ENCODE measurements at places on chromosomes 12 and 14.

DNA sequence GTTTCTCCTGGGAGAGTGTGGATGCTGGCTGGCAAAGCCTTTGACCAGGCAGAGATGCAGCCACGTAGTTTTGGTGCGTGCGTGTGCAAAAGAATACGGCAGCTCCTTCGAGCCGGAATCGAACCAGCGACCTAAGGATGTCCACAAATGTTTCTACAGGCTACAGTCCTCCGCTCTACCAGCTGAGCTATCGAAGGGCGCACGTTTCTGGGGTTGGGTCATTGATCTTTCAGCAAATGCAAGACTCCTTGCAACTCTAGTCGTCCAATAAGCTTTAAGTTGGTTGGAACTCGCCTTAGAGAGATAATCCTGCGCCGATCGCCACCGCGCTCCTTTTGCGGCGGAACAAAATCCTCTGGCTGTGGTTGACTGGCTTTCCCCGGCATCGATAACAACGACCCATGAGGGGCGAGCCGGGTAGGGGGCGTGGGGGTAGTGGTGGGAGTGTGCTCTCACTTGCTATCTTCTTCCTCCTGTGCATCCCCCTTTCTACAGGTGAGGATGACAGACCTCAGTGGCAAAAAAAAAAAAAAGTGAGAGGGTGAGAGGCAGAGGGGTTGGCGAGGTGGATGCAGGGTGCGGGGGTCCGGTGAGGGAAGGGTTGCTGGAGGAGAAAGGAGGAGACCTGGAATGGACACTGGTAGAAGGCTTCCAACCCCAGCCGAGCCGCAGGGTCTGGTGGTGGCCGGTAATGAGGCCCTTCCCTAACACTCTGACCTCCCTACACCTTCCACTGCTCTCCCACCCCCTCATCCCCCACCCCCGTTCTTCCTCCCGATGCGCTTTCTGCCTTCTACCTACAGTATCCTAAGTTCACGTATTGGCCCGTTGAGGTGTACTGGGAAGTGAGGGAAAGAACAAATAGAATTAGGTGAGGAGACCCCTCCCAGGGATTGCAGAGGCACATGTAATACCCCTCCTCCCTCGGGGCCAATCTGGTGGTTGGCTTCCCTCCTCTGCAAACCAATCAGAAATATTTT lies 11.8 kb upstream of the OR6S1 start:
- DNase-seq, result peak; percentile 74

- DNase-seq, result no peak
These were observed 41.2 kb downstream of the VEZT start for GRCh38 chr12:95258803-95259202.

- no peak for DNase-seq
These were observed 49.5 kb upstream of the ATXN7L3B start for GRCh38 chr12:74488134-74488533.

GRCh38 chr12:54704202-54704601 lies 56.0 kb upstream of the DCD start:
- DNase-seq, result no peak

DNA sequence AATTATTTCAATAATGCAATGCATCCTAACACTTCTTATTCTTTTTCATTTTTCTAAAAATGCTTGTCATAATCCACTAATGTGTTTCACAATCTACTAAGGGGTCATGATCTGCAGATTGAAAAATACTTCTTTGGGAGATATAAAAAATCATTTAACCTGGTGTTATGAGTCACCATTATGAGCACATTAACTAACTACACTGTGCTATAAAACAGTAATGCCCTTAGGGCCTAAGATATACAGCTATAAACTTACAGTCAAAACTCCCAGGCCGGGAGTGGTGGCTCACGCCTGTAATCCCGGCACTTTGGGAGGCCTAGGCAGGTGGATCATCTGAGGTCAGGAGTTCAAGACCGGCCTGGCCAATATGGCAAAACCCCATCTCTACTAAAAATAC lies 14.2 kb downstream of the ATXN2 start:
- no peak for DNase-seq

- DNase-seq, result no peak
These were observed 52.4 kb upstream of the PARP11 start for GRCh38 chr12:3925621-3926020.

DNA sequence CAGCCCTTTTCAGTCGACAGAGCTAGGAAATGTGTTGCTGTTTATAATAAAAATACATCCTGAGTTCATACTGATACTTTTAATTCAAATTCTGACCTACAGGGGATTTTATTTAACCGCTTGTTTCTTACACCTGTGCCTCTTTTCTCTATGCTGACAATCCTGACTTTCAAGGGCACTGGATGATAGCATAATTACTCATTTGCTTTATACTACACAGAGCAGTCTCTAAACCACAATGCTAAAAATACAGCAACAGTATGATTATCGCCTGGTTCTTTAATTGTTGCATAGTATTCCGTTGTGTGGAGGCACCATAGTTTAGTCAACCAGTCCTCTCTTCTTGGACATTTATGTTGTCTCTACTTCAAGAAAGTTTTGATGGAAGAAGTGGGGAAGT lies 372.9 kb downstream of the DPF3 start:
- DNase-seq, result no peak

- DNase-seq, result no peak
These were observed 143.0 kb upstream of the DDHD1 start for GRCh38 chr14:53295985-53296582.

DNA sequence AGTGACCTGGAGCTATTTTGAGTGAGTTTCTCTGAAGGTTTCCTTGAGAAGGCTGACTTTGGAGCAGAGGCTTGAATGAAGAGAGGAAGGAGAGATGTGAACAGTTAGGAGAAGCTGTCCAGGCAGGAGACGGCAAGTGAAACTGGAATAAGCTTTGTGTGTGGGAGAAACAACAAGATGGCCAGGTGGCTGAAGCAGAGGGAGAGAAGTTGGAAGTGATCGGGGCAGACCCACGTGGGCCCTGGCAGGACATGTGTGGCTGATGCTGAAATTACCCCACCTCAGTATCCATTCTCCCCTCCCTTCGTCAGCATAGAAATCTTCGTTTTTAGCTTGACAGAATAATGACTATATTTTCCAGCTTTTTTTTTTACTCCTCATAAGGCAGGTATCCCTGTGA lies 809.2 kb upstream of the TMEM132C start:
- DNase-seq, result no peak

GRCh38 chr12:94663071-94663470 lies 12.7 kb upstream of the TMCC3 start:
- no peak for DNase-seq

- no peak for DNase-seq
These were observed 240.4 kb upstream of the DCN start for GRCh38 chr12:91422811-91423692.

GRCh38 chr12:11786638-11787365 lies 137.3 kb downstream of the ETV6 start:
- no peak for DNase-seq

DNA sequence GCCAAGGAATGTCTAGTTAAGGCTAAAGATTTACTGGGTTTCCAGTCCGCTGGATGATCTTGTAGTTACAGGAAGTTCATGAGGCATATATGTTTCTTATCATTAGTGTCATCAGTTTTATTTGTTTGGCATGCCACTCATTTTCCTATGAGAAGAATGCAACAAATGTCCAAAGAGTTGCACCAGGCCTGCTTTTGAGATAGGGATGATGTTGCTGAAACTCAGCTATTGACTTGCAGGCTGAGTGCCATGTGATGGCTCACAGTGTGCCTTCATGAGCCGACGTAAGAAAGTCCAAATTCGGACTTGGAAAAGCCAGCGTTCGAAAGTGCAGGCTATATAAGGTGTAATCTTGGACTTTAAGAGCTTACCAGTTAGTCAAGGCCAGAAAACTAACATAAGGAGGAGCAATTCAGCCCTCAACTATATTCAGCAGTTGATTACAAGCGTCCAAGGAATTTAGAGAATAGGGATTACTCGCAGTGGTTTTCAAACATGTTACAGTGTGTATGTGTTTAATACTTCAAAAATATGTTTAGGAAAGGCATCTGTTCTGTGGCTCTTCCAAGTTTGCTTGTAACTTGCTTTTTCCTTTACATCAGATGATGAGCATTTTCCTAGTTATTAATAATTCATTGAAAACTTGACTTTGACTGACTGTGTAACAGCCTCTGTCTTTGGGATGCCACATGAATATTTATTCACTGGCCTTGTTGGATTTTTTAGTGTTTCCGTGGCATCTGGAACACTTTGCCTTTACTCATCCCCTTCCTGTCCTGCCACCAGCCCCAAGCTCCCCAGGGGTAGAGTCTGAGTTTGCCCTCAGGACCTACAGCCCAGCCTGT lies 101.3 kb downstream of the LGMN start:
- DNase-seq, result no peak

DNA sequence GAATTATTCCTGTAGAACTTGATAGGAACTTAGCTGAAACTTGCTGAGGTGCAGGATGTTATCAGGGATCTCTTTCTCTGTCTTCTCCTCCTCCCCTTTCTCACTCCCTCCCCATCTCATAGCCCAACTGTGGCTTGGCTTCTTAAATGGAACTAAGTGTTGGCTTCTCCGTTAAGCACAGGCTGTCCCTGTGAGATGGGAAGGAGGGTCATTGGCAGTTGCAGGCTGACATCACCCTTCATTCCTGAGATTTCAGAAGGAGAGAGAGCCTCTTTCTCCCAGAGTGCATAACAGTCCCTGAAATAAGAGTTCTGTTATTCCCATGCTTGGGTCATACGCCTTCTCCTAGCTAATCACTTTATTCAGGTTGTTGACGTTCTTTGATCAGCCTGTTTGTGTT lies 162.0 kb downstream of the UNC79 start:
- no peak for DNase-seq

DNA sequence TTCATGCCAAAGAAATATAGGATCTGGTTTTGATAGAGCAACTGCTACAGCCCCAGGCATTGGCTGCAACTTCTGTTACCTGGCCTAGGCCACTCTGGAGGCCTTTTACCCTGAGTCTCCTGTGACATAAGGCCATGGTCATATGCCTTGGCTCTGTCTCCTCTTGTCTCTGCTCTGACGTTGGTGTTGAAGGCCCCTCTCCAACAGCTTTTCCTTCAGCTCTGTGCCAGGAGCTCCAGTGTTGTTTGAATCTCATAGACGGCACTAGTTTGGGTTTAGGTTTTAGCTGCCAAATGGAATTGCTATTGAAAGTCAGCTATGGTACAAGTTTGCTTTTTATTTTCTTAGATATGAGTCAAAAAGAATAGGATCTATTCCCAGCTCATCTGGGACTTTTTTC lies 41.1 kb downstream of the TTLL5 start:
- no peak for DNase-seq

GRCh38 chr14:39265033-39265432 lies 31.3 kb downstream of the MIA2 start:
- DNase-seq, result no peak

- no peak for DNase-seq
These were observed 42.2 kb downstream of the ZCRB1 start for GRCh38 chr12:42283739-42284138.

- DNase-seq, result no peak
These were observed 4.3 kb upstream of the TRAF3 start for GRCh38 chr14:102772781-102773570.

DNA sequence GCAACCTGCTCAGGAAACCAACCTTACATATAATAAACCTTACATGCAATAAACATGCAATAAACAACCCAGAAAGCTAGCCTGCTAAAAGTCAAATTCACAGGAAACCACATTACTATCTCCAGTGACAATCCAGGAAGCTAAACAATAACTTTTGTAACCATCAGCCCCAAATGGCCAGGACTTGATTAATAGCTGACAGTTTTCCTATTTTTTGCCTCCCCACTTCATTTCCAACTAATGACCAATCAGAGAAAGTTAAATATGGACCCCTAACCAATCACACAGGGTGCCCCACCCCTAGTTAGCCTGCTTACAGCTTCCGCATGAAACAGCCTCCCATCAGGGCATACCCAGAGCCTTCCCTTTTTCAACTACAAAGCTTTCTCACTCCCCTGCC lies 152.2 kb upstream of the LMNTD1 start:
- no peak for DNase-seq

- DNase-seq, result no peak
These were observed 12.2 kb upstream of the FOXG1 start for GRCh38 chr14:28754209-28754985.

DNA sequence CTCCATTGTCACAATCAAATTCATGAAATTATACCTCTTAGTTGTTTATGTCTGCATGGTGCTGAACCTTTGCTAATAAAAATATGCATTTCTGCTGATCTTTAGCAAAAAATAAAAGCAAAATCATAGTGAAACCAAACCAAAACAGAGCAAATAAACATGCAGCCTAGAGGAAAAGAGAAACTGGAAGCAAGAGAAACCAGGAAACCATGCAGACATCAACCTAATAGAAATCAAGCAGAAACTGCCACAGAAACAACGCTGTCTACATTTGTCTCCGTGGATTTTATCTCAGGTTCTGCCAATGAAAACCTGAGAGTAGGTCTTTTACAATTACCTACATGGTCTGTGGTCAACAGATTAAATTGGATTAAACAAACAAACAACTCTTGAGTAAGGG lies 173.7 kb downstream of the SYT10 start:
- no peak for DNase-seq

DNA sequence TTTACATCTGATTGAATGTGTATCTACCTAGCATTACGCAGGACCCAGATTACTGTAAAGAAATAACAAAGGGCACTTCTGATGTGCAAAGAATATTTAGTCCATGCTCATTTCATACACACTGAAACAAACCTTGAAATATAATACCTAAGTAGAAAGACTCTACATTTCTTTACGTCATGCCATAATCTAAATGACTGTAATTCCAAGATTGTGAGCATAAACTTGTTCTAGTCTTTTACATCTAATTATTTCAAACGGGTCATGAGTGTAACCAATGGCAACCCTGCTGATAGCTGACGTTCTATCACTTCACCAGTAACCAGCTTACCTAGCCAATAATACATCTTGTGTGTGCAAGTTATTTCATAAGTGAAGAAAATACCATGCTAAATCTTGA lies 433.8 kb downstream of the PRKD1 start:
- DNase-seq, result no peak

DNA sequence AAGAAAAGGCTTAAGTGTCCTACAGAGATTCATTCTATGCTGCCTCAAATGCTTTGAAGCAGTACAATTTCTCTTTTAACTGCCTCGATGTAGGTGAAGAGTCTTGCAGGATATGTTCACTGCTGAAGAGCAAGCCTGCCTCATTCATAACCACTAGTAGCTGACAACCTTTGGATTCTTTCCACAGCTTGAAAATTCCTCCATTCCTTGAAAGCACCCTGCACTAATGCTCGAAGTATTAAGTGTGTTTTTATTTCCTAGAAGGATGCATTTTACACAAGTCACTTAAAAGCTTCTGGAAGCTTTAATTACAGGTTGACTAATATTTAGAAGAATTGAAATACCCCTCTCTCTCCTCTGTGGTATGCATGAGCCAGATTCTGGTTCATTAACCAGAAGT lies 429.4 kb downstream of the DIO2 start:
- no peak for DNase-seq

- no peak for DNase-seq
These were observed 1.4 kb downstream of the TMTC2 start for GRCh38 chr12:82688035-82688501.

DNA sequence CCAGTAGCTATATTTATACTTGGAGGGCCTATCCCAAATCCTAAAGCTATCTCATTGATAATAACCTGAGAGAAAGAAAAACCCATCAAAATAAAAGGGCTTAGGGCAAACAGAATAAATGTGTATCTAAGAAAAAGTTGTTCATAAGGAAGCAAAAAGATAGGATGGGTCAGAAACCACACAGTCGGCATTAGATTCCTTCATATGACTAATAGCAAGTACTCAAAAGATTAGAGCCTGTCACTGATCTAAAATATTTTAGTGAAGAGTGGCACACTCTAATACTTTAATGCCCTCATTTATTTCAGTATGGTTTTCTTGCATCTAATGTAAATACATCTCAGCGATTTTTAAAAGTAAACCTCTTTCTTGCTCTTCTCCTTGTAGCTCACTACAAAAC lies 17.1 kb upstream of the NAV3 start:
- DNase-seq, result no peak

GRCh38 chr14:30559638-30560091 lies 707 bp downstream of the G2E3 start:
- peak; percentile 43 for DNase-seq

All from activated CD8-positive, alpha-beta memory T cell treated with anti-CD3 and anti-CD28 coated beads, Interleukin-2, amount 10 ng/mL, durations not matched to agents 7 days and 5 days (primary cell).